ENCODE measurements at places on chromosomes 16 and 17.

DNA sequence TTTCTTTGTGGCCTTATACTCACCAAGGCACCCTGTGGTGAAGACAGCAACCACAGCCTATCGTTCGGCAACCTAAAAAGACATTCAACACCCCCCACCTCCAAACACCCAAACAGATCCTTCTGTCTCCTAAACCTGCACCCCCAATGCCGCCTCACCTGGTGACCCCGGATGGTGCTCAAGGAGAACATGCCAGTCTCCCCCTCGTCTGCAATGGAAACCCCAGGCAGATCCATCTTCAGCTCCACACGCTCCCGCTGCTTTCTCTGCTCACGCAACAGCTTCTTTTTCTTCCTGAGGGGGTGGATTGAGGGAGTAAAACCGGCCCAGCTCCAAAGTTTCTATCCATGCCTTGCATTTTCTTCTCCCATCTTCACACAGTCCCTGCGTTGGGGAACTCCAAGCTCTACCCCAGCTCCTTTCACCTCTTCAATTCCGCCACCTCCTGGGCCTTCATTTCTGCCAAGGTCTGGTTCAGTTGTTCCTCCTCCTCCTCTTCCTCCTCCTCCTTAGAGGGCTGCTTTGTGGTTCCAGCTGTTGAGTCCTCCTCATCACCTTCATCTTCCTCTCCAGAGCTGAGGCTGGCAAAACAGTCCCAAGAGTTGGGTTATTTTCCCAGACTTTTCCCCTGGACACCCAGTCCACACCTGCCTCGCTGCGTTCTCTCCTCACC, 3.4 kb upstream of the PSMC5 start:
- DNase-seq: no peak

DNA sequence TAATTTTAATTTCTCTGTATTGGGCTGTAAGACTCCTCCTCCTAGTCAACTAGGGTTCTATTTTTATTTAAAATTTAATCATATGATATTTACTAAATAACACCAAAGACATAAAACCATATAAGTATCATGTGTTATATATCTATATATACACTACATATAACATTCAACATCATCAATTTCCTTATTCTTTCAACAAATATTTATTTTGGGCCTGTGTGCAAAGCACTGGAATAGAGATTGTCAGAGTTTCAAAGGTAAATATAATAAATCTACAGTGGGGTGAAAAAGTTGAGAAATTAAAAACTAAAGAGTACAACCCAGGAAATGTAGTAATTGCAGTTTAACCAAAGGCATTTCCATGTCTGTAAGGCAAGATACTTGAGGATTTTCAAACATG, 364.0 kb downstream of the CA10 start:
- no peak for DNase-seq

DNA sequence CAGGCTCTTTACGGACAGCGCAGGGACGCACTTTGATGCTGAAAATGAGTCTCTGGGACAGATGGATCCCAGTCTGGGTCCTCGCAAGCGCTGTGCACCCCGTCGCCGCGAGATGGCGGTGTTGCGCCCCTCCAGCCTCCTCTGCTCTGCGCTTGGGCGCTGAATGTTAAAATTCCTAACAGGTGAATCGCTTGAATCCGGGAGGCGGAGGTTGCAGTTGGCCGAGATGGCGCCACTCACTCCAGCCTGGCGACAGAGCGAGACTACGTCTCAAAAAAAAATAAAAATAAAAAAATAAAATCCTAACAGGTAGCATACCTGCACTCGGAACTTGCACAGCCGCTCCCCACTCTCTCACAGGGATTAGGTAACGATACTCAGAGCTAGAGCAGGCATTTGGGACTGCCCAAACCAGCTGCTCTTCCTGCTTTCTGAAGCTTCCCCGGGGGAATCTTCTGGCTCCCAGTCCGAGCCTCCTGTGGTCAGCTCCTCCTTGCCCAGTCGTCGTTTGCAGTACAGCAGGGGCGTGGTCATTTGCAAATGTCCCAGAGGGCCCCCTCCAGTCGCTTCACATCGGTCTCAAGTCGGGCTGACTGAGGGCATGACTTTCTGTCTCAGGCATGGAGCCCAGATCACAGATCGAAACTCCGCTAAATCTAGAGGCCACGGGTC, 26.2 kb upstream of the OSGIN1 start:
- DNase-seq: peak; percentile 96

GRCh38 chr16:1812732-1813163, 13.9 kb downstream of the HAGH start:
- DNase-seq: peak; percentile 84

DNA sequence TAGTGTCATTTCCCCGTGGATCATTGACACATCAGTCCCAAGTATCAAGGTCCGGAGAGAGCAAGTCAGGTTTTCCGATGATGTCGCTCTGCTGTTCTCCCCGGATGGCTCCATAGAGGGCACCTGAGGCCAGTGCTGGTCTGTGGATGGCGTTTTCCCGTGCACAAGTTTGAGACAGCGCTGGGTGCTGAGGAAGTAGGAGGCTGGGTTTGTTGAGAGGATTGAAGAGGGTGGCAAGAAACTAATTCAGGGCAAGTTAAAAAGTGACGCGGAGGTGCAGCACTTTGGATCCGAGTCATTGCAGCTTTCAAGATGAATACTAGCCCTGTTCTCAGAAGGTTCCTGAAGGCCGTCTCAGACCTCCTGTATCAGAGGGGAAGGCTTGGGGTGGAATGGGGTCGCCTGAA, 7.7 kb downstream of the NUBP1 start:
- no peak for DNase-seq

GRCh38 chr16:56547949-56548567, 16.8 kb upstream of the MT4 start:
- no peak for DNase-seq

Measured in left lung (tissue), 14 donors.